Neural crest cell (in vitro differentiated cells): ENCODE measurements at places on chromosomes 16 and 17.

- peak; percentile 38 for DNase-seq
These were observed 5.8 kb upstream of the FASN start for GRCh38 chr17:82103553-82104451.

DNA sequence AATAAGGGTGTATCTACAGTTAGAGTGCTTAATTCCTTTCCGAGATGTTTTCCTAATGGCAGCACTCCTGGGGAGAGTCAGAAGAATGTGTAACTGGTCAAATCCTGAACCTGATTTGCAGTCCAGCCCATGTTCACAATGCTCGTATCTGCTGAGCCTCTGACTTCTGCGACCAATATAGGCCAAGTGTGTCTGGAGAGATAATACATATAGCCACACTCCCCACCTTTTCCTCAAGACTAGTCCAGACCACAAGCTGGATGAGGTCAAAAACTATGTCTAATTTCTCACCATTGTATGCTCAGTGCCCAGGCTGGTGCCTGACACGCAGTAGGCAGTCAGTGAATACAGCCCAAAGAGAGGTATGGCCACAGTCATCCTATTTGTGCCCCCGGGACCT, 58.0 kb downstream of the XYLT1 start:
- no peak for DNase-seq

- no peak for DNase-seq
These were observed 2.2 kb upstream of the ICAM2 start for GRCh38 chr17:64022611-64023063.

DNA sequence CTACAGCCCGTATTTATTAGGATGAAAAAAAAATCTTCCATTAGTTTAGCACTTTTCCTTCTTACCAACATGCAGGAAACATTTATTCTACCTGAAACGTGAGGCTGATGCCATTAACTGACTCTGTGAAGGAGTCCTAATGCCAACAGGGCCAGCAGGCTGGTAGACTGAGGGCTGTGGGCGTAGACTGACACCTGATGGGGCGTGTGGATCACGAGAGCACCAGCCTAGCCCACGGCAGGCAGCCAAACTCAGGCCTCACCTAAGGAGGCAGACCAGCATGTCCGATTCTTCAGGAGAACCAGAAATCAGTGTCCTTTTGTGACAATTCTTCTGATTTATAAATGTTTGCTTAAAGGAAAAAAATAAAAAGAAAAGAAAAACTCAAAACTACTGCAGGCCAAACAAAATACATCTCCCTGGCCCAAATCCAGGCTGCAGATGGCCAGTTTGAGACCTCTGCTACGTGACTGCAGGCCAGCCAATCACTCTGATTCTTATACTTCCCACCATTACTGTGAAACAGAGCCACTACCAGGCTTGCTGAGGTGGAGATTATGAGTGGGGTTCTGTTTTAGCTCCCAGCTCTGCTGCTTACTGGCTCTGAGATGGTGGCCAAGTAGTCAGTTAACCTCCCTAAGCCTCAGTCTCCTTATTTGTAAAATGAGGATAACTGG, 66.5 kb downstream of the GNAO1 start:
- no peak for DNase-seq

DNA sequence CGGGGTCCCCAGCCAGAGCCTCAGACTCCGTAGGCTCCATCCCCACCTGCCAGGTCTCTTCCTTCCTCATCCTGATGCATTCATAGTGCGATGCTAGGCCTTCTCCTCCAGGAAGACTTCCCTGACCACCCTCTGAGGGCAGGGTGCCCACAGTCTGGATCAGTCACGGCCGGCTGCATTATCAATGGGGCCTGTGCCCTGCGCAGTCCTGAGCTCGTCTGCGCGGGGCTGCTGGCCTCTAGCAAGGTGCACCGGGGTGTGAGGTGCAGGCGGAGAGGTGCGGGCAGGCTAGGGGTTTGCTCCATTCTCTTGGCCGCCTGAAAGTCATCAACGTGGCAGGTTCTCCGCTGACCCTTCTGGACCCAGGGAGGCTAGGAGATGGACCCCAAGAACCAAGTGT, 56.9 kb upstream of the ACSF3 start:
- no peak for DNase-seq

DNA sequence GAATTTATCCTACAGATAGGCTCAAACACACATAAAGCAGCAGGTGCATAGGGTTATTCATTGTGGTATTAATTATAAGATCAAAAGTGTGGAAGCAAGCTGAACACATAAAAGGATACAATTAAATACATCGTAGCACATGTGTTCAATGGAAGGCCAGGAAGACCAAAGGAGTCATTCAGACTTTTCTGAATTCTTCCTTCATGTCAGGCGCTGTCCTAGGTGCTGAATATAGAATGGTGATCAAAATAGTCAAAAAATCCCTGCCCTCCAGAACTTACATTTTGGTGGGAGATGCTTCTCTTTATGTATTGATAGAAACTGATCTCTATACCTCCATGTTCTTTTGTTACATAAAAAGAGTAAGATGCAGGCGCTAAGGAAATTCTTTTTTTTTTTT, 439.0 kb upstream of the ASIC2 start:
- peak; percentile 23 for DNase-seq

GRCh38 chr17:38420518-38420917, 7.7 kb upstream of the ARHGAP23 start:
- DNase-seq = no peak

- no peak for DNase-seq
These were observed 251.4 kb downstream of the HS3ST3B1 start for GRCh38 chr17:14552306-14552705.

DNA sequence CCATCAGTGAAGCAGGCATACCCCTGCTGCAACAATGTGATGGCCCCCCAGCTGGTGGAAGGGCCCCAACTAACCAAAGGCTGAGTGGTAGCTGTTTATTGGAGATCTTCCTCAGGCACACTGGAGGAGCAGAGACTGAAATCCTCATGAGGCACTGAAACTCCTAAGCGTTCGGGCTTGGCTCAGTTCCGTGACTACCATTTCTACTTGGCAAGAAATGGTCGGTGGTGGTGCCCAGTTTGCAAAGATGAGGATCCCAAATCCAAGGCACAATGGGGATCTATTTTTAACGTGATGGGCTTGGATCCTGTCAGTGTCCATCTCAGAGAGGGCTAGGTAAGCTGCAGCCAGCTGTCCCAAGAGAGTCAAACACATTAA, 82.8 kb downstream of the TNFRSF13B start:
- no peak for DNase-seq

DNA sequence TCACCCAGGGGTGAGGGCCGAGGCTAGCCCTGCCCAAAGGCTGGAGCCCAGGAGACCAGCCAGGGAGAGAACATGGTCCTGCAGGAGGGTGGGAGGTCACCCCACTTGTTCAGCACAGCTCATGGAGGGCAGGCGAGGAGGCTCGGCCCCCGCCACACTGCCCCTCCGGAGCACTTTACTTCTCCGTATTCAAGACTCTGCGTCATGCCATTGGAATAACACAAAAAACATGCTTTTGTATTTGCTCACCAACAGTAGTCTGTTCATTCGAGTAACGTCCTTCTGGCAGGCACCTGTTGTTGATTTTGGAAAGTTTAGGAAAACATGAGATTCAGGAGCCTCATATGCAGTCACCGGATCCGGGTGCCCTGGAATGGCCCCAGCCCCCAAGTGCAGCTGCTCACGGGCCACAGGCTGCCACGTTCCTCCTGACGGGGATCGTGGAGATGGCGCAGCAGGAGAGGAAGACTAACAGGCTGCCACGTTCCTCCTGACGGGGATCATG, 81.1 kb upstream of the DNAH17 start:
- no peak for DNase-seq

DNA sequence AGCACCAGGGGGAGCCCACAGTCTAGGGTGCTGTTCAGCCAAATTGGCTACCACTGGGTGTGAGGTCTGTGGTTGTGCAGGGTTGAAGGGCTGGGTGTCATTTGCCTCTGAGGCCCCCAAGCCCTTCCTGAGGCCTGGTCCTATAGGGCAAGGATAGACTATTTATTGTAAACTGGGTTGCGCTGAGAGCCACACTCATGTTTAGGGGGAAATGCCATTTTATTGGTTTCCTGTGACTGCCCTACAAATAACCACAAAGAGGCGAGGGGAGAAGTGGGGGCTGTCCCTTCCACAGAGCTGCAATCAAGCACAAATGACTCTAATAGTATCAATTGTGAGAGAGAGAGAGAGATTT, 3.6 kb upstream of the ZCCHC14 start:
- DNase-seq = no peak

GRCh38 chr16:64380751-64381150, 741.1 kb downstream of the CDH11 start:
- DNase-seq = no peak

GRCh38 chr17:48578616-48579470, 693 bp upstream of the HOXB4 start:
- DNase-seq = no peak

GRCh38 chr16:49652456-49653172, 203.3 kb downstream of the ZNF423 start:
- DNase-seq = no peak

GRCh38 chr16:7493133-7493532, 160.5 kb downstream of the RBFOX1 start:
- DNase-seq = no peak

DNA sequence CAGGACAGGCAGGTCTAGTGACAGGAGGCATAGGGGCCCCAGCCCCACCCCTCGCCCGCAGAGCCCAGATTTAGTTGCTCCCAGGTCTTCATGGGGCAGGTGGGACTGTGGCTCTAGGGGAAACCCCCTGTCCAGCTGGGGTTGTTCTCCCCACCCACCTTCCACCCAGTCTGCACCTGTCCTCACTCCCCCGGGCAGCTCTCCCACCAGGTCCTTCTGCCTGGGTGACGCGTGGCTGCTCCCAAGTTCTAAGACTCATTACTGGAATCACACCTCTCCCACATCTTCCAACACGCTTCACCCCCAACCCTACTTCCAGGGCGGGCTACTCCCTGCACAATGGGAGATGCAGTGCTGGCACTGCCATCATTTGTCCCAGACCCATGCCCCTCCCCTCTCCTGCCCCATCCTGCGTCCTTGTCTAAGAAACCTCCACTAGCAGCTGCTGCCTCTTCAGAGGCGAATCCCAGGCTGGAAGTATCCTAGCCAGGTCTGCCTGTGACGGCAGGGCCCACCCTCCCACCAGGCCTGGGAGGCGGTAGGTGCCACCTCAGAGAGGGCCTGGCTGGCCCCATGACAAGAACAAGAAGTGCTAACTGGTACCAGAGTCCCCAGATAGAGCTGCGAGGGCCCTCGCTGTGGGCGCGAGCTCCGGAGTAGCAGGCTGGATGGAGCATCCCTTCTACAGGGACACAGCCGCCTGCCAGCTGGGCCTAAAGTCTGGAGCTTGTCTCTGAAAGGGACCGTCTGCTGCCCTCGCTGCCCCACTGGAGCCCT, 22.8 kb downstream of the GRIN2C start:
- no peak for DNase-seq

DNA sequence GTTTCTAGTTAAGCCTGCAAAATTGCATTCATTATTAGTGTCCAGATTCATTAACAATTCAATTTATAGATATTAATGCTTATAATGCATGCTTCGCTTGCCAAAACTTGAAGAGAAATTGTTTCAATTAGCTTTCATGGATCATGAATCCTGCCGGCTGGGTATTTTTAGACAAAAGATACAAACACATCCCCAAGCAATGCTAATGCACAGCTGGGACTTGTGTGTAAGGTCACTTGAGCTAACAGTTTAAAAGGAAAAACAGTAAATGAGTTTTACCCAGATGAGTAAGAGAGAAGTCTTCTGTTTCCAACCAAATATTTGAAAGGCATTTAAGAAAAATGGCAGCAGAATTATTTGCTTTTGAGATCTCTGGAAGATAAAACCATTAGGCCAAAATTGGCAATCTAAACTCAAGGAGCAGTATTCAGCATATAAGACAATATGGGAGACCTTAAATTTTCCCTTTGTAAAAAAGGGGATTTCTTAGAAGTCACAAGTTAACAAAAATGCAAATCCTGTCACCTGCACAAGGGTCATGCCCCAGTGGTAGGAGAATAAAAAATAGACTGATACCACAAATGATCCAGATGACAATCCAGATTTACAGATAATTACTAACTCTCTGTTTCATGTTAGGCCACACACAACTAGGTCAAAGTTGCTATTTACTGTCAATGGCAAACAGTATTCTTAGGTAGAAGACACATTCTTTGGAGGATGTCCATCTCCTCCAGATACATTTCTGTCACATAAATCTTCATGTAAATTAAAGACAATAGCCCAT, 418.4 kb upstream of the PMFBP1 start:
- DNase-seq = no peak

DNA sequence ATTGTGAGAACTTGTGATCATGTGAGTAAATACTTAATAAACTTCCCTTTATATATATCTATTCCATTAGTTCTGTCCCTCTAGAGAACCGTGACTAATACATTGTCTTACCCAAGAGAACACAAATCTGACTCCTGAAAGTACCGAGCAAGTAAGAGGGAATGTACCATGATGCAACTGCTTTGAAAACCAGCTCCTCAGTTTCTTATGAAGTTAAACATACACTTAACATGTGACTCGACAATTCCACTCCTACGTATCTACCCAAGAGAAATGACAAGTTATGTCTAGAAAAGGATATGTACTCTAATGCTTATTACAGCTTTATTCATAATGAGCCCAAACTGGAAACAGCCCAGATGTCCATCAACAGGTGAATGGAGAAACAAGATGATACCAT, 8.8 kb upstream of the GJD3 start:
- DNase-seq = no peak

DNA sequence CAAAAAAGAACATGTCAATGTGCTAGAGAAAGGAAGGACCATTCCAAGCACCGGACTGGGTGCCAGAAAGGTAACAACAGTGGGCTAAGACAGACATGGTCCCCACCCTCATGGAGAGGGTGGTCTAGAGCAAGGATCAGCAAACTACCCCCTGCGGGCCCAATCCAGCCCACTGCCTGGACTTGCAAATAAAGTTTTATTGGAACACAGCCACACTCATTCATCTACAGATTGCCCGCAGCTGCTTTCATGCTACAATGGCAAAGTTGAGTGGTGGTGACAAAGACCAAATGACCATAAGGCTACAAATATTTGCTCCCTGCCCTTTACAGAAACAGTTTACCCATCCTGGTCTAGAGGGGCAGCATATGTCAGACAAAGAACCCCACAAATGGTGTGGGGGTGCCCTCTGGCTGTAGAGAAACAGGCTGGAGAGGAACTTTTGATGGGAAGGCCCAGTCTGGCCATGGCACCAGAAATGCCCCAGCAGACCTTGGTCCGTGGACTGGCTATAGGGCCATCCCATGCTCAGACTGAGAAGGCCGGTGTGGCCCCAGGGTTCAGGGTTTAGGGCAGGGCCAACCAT, 15.2 kb downstream of the CDH5 start:
- no peak for DNase-seq
